ENCODE measurements at places on chromosomes 16 and 17.
A peak's percentile ranks its signal among the peaks of the same experiment; 100 is the strongest.

- DNase-seq = no peak
Measured at GRCh38 chr17:78133971-78134898, 3.7 kb downstream of the TMC8 start.

GRCh38 chr17:27651411-27652345 is 20.7 kb downstream of the LGALS9 start:
- DNase-seq = peak; percentile 13

DNA sequence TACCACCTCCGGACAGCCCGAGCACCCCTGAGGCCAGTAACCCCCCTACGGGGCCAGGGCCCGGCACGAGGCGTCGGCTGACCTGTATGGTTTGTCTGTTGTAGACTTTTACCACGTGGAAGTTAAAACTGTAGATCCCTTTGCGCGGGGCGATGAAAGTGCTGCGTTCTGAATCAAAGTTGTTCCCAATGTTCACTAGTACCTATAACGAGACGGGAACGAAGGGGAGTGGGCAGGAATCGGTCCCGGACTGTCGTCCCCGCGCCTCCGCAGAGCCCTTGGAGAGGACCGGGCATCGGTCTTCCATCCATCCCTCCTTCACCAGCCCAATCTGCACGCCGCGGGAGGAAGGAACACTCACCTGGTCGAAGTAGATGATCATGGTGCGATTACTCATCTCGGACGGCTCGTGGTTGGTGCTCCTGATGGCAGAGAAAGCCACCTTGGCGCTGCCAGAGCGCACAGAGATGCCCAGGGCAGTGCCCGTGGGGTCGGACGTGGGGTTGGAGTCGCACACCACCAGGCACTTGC is 732 bp downstream of the CBLN1 start:
- DNase-seq = no peak

- DNase-seq = no peak
Measured at GRCh38 chr17:59415397-59415796, 83.9 kb downstream of the YPEL2 start.

- DNase-seq = peak; percentile 54
Measured at GRCh38 chr17:7886227-7887037, 2.2 kb upstream of the CHD3 start.

DNA sequence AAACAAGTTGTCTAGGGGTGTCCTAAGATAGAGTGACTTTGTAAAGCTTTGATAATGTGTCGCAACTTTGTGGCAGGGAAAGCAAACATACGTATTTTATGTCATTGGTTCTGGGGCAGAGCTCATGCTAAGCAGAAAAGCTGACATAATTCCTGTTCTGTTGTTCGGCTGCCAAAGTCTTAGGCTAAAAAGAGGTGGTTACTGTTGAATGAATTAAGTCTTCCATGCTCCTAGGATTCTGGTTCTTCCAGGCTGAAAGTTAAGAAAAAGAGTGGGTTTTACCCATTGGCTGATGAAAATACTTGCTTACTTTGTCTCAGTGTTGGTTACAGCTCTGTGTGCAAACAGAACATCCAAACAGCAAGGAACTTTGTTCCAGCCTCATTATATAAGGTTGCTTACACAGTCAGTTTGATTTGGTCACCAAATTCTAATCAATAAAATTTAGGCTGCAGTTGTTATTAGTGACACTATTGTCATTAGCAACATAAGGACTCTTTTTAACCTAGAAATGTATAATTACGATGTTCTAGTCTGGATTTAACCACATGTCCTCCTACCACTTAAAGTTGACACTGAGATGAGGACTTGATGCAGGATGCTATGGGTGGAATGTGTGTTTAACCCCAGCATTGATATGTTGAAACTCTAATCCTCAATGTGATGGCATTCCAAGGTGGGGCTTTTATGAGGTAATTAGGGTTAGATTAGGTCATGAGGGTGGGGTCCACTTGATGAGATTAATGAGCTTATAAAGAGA is 114.0 kb upstream of the GOT2 start:
- DNase-seq = peak; percentile 7

GRCh38 chr17:28807925-28808634 is 34.5 kb downstream of the FAM222B start:
- peak; percentile 72 for DNase-seq

GRCh38 chr17:34207572-34207971 is 47.5 kb upstream of the CCL2 start:
- no peak for DNase-seq

All from fibroblast of skin of abdomen (primary cell).